Pulmonary artery endothelial cell (primary cell): ENCODE measurements at places on chromosomes 7 and 10.

- no peak for DNase-seq
These were observed 188.9 kb downstream of the LRMDA start for GRCh38 chr10:75620356-75620755.

DNA sequence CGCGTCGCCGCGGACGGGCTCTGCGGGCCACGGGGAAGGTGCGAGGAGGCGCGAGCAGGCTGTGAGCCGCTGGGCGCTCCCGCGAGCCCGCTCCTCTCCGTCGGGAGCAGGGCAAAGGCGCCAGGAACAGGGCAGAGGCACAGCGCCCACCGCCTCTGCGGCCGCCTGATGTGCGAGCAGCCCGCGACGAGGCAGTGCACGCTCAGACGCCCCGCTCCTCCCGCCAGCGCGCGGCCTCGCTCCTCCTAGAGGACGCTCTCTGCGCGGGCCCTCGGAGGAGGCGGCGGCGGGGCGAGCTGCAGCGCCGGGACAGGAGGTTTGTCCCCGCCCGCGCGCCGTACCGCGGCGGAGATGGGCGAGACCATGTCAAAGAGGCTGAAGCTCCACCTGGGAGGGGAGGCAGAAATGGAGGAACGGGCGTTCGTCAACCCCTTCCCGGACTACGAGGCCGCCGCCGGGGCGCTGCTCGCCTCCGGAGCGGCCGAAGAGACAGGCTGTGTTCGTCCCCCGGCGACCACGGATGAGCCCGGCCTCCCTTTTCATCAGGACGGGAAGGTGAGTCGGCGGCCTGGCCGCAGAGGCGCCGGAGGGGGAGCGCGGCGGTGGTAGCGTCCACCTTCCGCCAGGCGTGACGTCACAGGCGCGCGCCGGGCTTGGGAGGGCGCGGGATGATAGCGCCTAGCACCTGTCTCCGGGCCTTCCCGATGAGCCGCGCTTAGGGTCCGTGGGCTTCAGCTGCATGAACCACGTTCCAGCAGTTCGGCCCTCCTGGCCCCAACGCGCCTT is 731 bp downstream of the LANCL2 start:
- DNase-seq, result peak; percentile 90

- no peak for DNase-seq
These were observed 47.4 kb upstream of the PRKAR1B start for GRCh38 chr7:774161-775109.

GRCh38 chr10:30959836-30960210 is 71.8 kb downstream of the ZNF438 start:
- no peak for DNase-seq

- no peak for DNase-seq
These were observed 174.1 kb upstream of the MKI67 start for GRCh38 chr10:128300290-128300824.

- DNase-seq, result no peak
These were observed 50.0 kb downstream of the VWA2 start for GRCh38 chr10:114289096-114289436.

DNA sequence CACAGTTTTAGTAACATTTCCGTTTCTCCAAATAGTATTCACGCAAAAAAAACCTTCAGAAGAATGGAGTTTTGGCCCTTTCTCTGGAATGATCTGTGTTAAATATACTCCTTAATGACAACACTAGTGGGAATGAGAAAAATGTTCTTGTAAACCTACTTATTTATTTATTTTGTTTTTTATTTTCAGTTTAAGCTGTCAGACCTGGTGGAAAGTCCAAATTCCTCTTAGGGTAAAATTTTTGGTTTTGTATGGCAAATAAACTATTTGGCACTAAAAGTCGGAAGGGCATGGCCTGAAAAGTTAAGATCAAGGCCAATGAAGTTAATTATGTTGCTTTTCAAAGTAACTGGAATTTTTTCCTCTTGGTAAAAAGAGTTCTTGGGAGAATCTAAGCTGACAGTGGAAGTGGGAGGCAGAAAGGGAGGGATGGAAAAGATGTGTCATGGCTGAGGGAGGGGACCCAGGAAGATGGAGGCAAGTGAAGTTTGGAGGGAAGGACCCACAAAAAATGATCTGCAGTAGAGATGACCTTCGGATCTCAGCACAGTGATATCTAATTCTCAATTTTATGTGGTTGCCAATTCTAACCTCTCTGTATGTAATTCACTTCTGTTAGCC is 33.5 kb upstream of the VPS41 start:
- DNase-seq, result no peak
